Inflammatory macrophage treated with lipopolysaccharide for 4 hours (primary cell): ENCODE measurements at places on chromosomes 2 and 18.

DNA sequence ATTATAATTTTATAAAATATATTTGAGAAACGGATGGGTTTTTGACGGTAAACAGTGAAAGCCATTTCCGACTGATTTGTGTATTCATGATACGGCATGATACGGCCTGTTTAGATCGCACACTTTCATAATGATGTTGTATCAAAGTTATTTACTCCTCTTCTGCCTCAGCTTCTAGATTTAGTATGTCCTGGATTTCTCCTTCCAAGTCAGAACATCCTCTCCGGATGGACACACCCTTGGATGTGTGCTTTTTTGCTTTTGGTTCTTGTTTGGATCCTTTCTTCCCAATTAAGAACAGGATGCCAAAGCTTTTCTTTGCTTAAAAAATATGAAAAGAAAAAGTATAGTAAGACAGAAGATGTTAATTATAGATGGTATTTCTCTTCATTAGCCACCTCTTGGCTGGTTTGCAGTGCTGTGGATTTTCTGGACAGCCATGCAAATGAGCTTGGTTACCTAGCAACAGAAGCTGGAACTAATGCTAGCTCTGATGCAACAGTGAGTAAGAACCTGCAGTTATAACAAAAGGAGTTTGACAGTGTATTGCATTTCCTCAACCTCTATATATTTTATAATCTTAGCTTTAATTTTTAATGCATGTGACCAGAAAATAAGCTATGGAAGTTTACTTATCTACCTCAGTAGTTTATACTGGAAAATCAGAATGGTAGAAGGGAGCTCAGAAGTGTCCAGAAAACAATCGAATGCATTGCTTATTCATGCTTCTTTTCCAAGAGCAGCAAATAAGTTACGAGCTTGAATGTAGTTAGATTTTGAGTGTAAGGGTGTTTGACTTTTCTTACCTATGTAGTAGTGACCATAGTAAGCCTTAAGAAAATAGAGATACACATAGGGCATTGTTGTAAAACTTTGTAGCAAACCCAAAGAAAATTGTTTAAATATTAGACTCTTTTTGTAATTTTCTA lies 27.9 kb downstream of the RMND5A start:
- DNase-seq, result peak; percentile 76

GRCh38 chr2:240988571-240989271 lies 9.7 kb upstream of the SNED1 start:
- DNase-seq, result no peak

GRCh38 chr18:44986933-44987332 lies 306.2 kb downstream of the SETBP1 start:
- DNase-seq, result peak; percentile 63

- no peak for DNase-seq
These were observed 74.4 kb downstream of the PLCL1 start for GRCh38 chr2:197878792-197879191.

- peak; percentile 34 for DNase-seq
These were observed 286.4 kb downstream of the GALNT13 start for GRCh38 chr2:154158101-154158500.

- peak; percentile 86 for DNase-seq
These were observed 95.7 kb upstream of the SLC39A10 start for GRCh38 chr2:195561116-195561921.

DNA sequence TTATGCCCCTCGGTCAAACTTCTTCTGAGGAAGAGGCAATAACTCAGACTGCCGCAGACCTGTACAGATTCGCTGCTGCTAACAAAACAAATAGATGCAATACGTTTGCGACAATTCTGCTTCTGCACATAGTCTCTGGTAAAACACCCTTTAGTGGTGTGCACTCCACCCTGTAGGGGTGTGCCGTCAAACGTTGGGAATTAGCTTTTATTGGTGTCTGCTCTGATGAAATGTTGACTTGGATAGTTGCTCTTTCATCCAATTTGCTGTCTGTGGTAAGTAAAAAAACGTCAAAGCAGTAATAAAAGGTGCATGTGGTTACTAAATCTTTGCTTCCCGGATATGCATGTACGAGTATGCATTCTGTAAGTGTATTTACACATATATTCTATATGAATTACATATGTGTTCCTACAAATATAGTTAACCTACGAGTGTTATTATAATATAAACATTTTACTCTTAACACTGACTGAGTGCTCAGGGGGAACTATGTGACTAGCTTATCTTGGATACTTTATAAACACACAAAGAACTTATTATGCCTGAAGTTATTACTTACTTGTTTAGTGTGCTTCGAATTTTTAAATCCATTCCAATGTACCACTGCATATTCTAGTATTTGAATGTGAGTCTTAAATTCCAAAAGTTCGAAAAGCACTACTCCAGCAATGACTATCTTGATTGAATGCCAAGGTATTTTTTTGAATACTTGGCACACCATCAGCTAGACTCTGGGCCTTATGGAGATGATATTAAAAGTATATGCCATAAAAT lies 610.2 kb downstream of the ZEB2 start:
- DNase-seq, result no peak

DNA sequence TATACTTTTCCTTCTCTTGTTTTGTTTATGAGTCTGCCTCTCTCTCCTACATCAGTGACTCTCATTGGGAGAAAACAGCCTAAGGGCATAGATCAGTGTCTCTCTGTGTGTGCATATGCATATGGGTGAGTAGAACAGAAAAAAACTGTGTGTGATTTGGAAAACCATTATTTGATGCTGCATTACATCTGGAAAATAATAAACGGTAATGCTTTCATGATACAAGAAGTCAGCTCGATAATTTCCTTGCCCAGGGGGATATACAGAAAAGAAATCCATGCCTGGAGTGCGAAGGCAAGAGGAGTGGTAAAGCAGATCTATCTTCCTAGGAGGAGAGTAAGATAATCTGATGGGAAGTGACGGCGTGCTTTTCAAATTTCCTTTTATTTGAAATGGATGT lies 221.5 kb upstream of the LYPD1 start:
- DNase-seq, result no peak

- no peak for DNase-seq
These were observed 83.3 kb downstream of the LIMS1 start for GRCh38 chr2:108617617-108618016.

DNA sequence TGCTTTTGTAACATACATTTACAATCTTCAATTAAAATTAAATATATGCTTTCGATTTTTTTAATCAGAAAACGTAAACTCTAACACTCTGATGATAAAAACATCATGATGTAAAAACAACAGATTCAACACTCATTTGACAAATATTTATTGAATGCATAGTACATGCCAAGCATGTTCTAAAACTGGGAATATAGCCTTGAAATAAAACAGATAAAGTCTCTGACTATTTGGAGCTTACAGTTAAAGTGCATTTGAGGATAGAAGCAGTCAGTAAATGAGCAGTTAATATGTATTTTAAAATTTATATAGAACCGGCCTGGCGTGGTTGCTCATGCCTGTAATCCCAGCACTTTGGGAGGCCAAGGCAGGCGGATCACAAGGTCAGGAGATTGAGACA lies 47.8 kb downstream of the TMX3 start:
- DNase-seq, result no peak

GRCh38 chr2:239137165-239137897 lies 263.5 kb downstream of the HDAC4 start:
- no peak for DNase-seq

DNA sequence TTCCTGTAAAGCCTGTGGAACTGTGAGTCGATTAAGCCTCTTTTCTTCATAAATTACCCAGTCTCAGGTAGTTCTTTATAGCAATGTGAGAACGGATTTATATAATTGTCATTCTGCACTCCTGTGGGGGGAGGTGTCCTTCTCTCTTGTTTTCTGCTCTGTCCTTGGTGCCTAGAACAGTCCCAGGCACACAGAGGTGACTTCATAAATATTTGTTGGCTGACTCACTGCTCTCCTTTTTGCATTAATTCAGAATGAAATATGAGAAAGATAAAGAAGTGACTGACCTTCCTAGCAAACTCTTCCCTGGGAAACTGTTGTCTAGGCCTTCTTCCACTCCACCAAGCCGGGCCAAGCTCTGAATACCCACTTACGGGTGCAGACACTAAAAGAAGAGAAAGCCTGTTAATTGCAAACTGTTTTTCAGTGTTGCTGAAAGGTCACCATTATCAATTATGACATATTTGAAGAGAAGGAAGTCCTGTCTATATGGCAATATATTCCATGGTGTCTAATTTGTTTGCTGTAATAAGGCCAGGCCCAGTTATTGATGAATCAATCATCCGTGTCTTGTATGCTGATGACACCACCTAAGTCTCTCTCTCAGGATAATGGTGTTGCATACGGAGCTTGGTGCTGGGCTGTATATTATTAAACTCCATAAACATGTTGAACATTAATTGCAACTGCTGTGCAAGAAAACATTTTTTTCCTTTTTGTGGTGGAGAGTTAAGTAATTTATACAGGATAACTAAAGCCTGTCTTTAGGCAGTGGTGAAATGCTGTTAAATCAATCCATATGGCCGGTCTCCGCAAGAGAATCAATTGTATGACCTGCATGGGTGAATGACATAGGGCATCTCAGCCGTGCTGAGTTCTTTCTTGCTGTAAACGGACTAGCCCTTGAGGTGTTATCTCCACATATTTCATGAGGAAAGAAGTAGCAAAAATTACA lies 567.5 kb downstream of the SLC4A3 start:
- DNase-seq, result no peak

DNA sequence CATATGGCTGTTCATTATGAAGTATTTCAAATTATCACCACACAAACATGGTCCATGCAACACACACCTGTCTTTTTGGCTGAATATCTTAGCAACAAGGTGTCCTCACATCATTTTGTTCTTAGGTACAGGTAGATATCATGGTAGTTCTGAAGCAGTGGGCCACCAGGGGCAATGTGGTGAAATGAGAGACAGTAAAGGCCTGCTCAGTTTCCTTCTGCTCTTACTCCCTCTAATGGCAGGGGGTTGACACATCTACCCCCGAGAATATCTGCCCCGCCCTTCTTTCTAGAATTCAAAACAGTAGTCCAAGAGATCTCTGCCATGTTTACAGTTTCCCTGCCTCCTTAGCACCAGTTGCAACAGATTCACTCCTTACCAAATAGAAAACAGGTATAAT lies 147.0 kb upstream of the KLHL14 start:
- no peak for DNase-seq

DNA sequence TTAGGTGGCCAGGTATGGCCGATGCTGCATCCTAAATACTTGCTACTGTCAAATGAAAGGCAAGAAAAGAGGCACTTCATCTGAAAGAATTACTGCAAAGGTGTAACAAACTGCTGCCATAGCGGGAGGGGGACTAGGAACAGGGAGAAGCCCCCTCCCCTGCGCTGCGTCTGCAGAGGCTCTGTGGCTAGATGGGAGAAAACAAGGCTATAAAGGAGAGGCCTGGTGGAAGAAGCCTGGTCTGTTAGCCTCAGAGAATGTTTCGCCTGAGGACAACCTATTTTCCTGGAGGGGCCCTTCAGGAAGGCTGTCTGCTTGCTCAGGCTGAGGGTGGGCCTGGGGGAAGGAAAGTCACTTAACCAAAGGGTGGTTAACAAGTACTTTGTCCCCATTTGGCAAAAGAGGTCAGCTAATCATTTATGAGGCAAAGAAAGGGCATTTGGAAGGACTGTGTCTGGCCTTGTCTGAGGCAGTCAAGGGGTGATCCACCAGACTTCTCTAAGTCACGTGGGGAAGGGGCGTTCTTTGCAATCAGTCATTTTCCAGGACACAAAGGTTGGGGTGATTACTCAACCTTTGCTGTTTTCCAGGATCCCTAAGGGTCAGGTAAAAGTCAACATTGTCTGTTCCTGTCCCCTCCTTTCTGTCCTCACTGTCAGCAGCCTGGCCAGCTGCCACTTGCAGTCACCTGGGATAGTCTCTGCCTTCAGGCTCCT lies 103.0 kb upstream of the TMEM200C start:
- no peak for DNase-seq

- no peak for DNase-seq
These were observed 1783.9 kb downstream of the SUCLG1 start for GRCh38 chr2:82675186-82675585.

- no peak for DNase-seq
These were observed 17.7 kb upstream of the RGPD4 start for GRCh38 chr2:107808959-107809358.

GRCh38 chr18:27713037-27713737 lies 463.7 kb downstream of the CDH2 start:
- no peak for DNase-seq

- DNase-seq, result no peak
These were observed 81.2 kb downstream of the EIPR1 start for GRCh38 chr2:3296182-3296972.

GRCh38 chr2:148300544-148300943 lies 279.7 kb downstream of the MBD5 start:
- DNase-seq, result no peak

- no peak for DNase-seq
These were observed 5.6 kb downstream of the DNAJB2 start for GRCh38 chr2:219284501-219285372.

GRCh38 chr2:15825276-15825980 lies 114.9 kb upstream of the MYCN start:
- DNase-seq, result no peak

DNA sequence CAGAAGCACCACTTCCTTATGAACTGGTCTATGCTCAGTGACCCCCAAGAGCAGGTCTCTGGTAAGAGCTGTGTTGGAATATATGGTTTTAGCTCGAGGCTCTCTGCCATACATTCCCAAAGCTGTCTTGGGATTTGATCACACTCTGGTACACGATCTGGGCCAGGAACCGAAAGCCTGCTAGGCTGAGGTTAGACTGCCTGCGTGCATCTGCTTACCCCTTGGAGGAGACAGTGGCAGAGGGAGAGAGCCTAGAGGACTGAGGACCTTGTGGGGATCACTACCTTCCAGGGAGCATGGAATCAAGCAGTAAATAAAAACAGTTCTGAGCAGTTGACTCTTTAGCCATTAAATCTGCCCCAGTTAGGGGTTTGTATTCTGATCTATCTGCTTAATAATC lies 63.7 kb downstream of the ZNF532 start:
- DNase-seq, result no peak

- DNase-seq, result no peak
These were observed 31.3 kb downstream of the USP40 start for GRCh38 chr2:233535271-233535670.

DNA sequence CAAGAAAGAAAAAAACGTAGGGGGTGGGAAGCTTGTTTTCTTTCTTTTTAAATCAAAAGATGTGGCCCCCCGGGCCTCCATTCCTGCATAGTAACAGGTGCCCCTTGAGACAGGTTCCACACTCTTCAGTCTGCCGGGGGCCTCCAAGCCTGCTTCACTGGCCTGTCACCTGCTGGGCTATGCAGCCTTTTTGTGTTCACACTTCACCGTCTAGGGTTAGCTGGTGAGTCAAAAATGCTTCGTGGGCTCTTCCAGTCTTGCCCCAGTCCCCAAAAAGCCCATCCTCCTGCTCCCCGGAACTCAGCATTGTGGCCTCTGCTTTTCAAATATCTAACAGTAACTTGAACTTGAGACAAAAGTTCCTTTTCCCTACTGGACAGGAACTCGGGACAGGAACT lies 67.9 kb downstream of the POLR1A start:
- DNase-seq, result peak; percentile 24

DNA sequence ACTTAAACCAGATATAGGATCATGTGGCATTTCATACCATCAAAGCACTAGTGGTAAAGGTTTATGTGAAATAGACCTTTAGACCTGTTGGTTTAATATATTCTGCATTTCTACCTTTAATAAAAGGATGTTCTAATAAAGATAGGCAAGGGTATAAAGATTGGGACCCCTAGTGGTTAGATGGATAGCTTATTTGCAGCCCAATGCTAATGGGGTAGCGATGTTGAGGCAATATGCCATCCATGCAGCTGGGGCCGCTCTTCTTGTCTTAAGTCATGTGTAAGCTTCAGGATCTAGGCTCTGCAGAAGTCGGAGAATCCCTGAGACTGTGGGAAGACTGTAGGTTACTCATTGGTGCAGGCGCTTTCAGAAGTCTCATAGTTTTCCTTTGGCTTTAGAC lies 114.9 kb downstream of the ICOS start:
- DNase-seq, result no peak

- DNase-seq, result no peak
These were observed 60.1 kb upstream of the RBBP8 start for GRCh38 chr18:22872900-22873537.
